Stimulated activated CD8-positive, alpha-beta memory T cell treated with anti-CD3 and anti-CD28 coated beads, Interleukin-15, amount 100 ng/mL, for 24 hours (primary cell): ENCODE measurements at places on chromosomes 3 and 15.
A peak's percentile ranks its signal among the peaks of the same experiment; 100 is the strongest.

GRCh38 chr3:171695426-171695825 lies 114.9 kb downstream of the PLD1 start:
- no peak for DNase-seq

DNA sequence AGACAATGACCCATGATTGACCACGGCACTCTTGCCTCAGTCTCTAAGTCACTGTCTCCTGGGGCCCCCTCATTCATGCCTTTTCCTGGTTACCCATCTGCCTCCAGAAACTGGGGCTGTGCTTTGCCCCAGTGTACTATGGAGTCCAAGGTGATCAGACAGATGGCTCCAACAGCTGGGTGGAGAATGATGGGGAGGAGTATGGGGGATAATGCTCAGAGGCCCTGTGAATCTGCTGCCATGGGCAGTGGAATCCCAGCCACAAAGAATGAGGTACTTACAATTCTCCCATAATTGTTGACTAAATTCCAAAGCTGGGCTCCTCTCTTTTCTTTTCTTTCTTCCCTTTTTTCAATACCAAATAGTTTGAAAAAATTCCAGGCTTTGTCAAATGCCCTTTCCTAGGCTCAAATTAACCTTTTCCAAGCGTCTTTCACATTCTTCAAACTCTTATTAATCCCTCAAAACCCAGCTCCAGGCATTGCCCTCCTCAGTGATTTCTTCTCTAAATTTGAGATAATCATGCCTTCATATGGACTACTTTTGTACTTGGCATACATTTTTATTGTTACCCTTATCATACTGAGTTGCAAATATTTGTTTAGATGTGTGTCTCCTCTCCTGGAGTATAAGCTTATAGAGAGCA lies 148.5 kb upstream of the ICE2 start:
- DNase-seq: no peak

DNA sequence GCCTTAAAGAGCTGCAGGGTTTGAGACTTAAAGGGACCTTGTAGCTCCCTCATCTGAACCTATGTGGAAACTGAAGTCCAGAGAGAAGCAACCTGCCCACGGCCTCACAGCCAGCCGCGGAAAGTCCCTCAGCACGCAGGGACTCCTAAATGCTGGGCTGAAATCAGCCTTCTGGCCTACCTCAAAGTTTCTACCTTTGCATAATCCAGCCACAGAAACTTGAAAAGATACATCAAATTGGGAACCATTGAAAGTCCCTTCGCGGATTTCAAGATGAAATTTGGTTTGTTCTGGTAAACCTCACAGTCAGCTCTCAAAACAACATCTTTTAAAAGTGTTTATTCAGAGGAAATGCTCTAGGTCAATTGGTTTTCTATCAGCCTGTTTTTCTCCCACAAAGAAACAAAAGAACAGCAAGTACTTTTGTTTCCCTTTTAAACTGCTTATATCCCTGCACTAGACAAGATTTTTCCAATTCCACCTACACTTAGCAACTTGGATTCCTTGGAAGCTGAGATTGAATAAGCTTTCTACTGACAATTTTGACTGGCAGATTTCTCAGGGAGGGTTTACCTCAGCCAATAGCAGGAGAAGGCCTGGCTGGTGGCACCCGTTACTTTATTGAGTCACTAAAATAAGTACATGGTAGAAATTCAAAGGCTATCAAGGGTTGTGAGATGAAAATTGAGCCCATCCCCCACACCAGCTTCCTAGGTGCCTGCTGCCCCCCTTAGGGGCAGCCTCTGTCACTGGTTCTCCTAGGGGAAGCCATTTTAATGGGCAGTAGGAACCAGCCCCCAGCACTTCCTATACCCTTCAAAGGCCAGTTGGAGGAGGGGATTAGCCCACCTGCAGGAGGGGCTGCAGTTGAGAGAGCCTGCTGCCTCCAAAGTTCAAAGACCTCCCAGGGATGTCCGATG lies 171.2 kb downstream of the ADAMTS17 start:
- no peak for DNase-seq

- no peak for DNase-seq
These were observed 74.7 kb downstream of the RASA2 start for GRCh38 chr3:141561426-141562034.

GRCh38 chr3:152790651-152791387 lies 44.1 kb upstream of the P2RY1 start:
- no peak for DNase-seq

DNA sequence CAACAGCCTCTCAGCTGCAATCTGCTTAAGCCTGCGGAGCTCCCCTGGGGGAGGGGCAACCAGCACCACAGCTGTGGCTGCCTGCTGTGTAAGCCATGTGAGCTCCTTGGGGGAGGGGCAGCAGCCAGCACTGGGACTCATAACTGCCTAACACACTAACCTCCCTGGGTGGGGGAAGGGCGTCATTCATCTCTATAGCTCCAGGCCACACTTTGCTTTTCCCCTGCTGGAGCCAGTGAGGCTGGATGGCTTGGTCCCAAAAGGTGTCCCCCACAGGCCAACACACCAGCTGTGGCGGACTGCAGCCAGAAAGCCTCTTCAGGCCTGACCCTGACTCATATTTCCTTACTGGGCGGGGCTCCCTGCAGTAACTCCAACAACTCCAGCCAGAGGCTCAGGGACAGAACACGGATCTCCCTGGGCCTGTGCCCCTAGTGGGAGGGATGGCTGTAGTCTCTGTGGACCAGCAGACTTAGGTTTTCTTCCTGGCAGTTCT lies 129.8 kb downstream of the PPM1L start:
- DNase-seq: no peak

- no peak for DNase-seq
These were observed 315.9 kb downstream of the MECOM start for GRCh38 chr3:169347597-169347996.

GRCh38 chr15:29040370-29040751 lies 154.6 kb downstream of the APBA2 start:
- DNase-seq: no peak

DNA sequence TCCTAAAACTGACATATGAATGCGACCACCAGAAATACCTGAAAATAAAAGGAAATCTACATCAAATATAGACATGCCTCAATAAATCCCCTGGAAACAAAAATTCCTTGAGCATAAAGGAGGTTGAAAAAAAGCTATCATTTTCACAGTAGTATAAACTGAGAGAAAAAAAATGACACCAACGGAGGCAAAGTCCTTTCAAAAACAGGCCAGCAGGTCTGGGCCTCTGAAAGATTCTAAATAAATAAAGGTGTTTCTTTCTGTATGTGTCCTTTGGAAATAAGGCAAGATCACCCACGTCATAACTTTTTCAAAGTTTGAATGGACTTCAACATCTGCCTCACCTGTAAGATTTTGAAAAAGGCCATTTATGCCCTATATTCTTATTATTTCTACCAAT lies 5.0 kb downstream of the CLPX start:
- DNase-seq: no peak

DNA sequence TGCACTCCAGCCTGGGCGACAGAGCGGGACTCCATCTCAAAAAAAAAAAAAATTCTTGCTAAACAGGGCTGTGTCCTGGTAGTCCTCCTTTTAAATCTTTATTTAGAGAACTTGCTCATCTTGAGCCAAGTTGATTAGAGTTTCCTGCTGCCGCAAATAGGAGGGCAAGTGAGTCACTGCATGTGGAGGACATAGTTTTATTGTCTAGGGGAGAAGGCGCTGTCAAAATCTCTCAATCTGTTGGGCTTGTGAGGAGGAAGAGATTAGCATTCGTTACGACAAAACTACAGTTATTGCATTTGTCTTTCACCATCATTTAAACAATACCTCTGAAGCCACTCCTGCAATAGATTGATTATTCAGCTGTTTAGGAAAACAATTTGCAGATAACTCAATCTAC lies 11.5 kb downstream of the MUC4 start:
- no peak for DNase-seq

GRCh38 chr3:102528727-102529126 lies 93.9 kb downstream of the ZPLD1 start:
- DNase-seq: no peak

DNA sequence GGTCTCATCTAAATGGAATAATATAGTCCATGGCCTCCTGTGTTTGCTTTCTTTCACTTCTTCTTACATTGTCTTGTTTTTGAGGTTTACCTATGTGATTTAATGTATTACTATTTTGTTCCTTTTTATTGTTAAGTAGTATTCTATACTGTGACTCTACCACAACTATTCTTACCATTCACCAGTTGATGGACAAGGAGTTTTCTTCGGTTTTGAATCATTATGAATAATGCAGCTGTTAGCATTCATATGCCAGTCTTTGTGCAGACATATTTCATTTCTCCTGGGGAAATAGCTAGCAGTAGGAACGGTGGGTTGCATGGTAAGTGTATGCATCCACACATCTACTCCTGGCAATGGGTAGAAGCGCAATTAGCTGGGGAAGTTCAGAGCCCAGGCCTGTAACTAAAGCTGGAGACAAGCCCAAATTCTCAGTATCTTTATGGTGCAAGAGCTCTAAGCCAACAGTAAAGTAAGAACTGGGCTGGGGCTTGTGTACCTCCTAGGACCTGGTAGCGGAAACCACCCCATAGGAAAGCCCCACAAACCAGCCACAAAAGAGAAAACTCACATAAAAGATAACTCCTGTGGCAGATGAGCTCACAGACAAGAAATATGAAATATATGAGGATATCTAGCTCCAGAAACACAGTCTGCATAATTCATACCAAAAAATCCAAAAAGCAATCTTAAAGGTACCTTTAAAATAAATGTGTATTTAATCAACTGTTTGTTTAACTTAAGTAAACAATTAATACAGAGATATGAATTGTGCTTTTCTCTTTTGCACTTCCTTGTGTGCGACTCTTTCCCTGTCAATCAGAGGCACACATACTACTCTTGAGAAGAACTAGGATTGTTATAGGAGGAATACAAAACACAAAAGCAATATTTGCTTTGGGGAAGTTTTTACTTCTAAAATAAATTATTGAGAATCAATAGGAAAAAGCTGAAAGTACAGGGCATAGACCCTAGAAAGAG lies 2.7 kb upstream of the CSTA start:
- DNase-seq: no peak

GRCh38 chr15:32864051-32864450 lies 146.2 kb downstream of the GREM1 start:
- DNase-seq: no peak

GRCh38 chr15:80140909-80141308 lies 11.9 kb upstream of the FAH start:
- no peak for DNase-seq

GRCh38 chr15:101381671-101382212 lies 86.7 kb upstream of the SNRPA1 start:
- no peak for DNase-seq

DNA sequence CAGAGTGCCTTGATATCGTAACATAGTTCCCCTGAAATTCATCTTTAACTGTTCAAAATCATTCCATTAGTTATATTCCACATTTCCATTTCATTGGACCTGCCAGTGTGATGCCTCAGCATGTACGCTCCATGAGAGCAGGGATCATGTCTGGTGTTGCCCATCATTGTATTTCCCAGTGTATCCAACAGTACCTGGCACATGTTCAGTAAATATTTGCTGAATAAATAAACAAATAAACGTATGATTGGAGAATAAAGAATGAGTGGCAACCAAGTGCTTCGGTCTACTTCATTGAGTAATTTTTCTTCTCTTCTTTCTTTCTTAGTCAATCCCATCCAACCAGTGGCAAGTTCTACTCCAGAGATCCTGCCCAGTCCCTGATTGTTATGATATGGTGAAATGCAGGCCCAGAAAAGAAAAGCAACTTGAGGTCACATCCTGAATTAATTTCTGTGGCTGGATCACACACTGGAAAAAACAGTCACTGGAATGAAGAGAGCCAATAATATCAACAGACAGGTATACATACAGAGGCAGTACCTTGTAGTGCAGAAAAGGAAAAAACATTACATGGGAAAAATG lies 101.2 kb downstream of the PLCH1 start:
- DNase-seq: no peak

GRCh38 chr3:123744064-123744463 lies 140.1 kb downstream of the MYLK start:
- no peak for DNase-seq

GRCh38 chr3:127762077-127762786 lies 60.1 kb downstream of the MGLL start:
- DNase-seq: no peak

DNA sequence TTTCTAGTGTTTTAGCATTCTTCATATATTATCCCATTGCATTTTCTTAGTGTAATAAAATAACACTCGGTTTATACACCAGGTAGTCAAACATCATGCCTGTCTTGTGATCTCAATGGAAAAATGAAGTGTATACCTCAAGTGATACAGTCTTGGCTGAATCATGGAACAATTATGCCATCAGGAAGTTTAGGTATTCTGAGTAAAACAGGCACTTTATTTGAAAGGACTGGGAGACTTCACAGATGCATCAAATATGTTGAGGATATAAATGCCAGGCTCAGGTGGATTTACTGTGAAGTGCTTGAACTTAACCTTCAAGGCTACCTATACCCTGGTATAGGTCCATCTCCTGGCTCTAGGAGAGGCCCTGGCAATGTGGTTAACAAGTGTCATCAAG lies 8.5 kb downstream of the TGFBR2 start:
- no peak for DNase-seq

- DNase-seq: peak; percentile 26
These were observed 2.0 kb upstream of the HYAL2 start for GRCh38 chr3:50324351-50325112.

DNA sequence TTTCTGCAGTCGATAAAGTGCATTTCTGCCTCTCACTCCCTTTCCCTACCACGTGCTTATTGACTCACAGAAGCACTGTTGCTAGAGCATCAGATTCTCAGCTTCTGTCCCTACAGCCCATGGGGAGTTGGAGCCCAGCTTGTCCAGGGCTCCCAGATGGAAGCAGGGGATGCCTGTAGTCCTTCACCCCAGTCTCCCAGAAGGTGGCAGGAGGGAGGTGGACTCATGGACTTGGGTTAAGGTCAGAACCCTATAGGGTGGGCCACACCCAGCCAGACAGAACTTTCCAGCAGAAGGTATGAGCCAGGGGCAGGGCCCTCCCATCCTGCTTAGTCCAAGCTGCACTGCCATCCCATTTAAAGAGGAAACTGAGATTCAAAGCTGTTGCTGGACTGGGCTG lies 33.1 kb upstream of the SEMA3F start:
- no peak for DNase-seq

DNA sequence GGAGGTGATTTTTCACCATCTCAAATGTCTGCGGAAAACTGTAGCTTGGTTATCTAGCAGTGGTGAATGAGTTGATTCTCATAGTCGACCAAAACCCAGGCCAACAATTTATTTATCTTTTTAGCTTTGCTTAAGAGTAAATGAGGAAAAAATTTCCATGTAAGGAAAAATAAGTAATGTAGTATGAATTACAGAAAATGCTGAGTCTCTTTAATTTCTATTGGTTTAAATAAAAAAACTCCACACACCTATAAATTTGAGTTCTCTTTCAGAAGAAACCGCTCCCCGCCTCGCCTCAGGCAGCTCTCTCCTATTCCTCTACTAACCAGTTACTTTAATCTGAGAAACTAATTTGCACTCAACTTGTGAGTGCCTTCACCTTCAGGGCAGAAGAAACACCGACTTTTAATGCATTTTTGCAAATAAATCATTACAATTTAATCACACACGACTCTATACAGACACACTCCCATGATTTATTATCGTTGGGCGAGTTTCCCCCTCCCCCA lies 540 bp upstream of the RSRC1 start:
- DNase-seq: no peak
